ENCODE measurements at places on chromosomes 1 and 21.
A peak's percentile ranks its signal among the peaks of the same experiment; 100 is the strongest.

GRCh38 chr1:228109962-228110488, 926 bp upstream of the MRPL55 start:
- DNase-seq = no peak

- no peak for DNase-seq
Measured at GRCh38 chr21:38534591-38534990, 36.3 kb upstream of the ERG start.

- peak; percentile 45 for DNase-seq
Measured at GRCh38 chr1:169892927-169893644, 610 bp downstream of the SCYL3 start.

DNA sequence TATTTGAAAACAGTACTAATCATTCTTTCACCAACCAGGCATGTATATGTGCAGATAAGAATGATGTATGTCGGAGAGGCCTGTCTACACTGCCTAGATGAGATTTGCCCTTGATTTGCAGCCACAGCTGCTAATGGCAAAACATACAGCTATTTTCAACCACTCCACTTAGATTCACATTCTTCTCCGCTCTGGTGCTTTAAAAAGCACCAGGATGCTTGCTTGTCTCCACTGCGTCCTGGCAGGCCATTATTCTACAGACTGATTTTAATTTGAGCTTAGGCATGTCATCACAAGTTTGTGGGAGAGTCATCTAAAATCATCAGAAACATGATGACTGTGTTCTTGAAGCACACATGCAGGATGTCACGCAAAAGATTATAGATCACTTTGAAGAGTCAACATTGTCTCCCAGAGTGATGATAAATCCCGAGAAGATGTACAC, 119.0 kb upstream of the NRIP1 start:
- no peak for DNase-seq

GRCh38 chr1:80917225-80917624, 883.5 kb upstream of the ADGRL2 start:
- no peak for DNase-seq

- no peak for DNase-seq
Measured at GRCh38 chr1:94401206-94401605, 17.0 kb upstream of the ABCD3 start.

DNA sequence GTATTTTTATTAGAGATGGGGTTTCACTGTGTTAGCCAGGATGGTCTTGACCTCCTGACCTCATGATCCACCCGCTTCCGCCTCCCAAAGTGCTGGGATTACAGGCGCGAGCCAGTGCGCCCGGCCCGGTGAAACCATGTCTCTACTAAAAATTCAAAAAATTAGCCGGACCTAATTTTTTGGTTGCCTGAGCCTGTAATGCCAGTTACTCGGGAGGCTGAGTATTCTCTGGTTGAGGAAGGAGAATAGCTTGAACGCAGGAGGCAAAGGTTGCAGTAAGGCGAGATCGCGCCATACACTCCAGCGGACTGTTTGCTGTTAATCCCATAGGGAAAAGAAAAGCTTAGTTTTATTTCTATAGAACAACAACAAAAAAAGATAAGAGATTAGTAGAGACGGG, 29.9 kb upstream of the HJV start:
- DNase-seq = no peak

GRCh38 chr1:18960409-18960808, 3.9 kb upstream of the IFFO2 start:
- DNase-seq = no peak

DNA sequence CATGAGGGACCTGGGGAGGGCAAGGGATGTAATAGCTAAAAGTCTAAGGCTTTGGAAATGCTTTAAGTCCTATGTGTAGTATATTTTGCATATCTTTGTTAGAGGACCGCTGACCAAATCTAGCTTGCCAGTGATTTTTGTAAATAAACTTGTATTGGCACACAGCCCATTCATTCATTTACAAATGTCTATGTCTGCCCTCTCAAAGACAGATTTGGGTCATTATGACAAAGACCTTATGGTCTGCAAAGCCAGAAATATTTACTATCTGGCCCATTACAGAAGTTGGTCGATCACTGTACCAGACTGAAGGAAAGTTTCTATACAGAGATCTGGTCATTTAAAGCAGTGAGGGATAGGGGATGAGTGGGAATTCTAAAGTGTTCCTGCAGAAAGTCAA, 120.1 kb upstream of the RAVER2 start:
- no peak for DNase-seq

- DNase-seq = no peak
Measured at GRCh38 chr1:206582971-206583706, 29.1 kb downstream of the EIF2D start.

DNA sequence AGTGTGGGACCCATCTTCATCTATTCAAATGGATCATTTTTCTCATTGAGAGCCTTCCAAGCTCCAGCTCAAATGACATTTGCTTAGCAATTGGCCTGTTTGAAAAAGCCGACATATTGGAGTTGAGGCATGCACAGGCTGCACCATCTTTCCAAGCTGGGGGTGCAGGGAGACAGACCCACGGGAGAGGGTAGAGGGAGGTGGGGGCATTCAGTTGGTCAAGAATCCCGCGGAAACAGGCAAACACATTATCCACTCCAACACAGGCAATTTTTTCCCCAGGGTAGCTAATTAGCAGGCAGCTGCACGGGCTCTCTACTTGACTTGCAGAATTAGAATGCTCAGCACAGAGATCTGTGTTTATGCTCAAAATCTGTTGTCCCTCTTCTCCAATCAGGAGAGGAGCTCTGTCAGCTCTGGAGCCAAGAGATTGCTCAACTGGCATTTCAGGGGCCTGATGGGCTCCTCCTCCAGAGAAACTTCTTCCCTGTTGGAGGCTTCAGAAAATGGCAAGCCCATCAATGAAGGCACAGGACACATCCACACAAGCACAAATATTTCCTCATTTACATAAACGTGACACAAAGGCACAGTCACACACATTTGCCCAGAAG, 267.8 kb downstream of the FOXD2 start:
- DNase-seq = no peak

GRCh38 chr1:197737916-197738315, 37.4 kb downstream of the DENND1B start:
- DNase-seq = no peak

DNA sequence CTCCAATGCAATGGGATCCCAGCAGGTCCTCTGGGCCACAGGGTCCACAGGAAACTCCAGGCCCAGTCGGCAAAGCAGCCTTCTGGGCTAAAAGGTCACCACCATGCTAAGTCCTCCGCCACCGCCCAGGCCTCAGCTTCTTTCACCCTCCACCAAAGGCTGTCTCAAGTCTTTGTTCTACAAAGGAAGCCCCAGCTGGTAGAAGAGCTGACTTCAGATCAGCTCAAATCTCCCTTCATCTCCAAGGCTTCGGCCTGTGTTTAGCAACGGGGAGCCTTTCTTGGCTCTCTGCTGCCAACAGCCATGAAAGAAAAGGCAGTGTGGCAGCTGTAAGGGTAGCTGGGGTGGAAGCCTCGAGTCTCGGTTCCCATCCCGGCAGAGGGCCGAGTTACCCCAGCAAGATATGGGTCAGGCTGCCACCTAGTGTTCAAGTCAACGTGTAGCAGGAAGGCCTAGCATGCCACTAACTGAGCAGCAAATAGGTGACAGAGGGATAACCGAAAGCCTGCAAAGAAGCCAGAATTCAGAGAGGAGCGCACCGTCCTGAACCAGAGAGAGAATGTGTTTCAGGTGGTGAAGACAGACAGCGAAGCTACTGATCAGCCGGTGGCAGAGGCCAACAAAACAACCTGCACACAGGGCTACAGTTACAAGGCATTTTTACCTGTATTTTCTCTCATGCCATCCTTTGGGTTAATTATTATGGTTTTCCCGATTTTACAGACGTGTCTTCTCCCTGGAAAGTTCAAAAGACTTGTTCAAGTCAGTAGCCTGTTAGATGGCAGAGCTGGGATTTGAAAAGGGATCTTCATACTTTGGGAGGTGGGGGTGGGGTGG, 26.8 kb upstream of the CRNN start:
- peak; percentile 69 for DNase-seq

- no peak for DNase-seq
Measured at GRCh38 chr1:75797273-75797588, 549 bp downstream of the MSH4 start.

GRCh38 chr1:31374511-31375196, 1.8 kb upstream of the FABP3 start:
- no peak for DNase-seq

DNA sequence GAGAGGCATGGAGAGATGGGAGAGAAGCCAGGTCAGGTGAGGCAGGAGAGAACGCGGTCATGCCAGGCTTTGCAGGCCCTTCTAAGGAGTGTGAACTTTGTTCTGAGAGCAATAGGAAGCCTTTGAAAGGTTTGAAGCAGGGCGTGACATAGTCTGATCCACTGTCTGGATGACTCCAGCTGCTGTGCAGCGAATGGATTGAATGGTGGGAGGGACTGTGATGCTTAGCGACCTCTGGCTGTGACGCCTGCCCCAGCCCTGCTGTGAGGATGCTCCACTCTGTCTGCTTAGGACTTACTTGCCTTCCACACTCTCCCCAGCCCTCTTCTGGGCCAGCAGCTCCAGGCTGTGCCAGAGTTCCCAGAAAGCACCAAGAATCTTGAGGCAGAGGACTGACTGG, 41.8 kb upstream of the POU3F1 start:
- no peak for DNase-seq

DNA sequence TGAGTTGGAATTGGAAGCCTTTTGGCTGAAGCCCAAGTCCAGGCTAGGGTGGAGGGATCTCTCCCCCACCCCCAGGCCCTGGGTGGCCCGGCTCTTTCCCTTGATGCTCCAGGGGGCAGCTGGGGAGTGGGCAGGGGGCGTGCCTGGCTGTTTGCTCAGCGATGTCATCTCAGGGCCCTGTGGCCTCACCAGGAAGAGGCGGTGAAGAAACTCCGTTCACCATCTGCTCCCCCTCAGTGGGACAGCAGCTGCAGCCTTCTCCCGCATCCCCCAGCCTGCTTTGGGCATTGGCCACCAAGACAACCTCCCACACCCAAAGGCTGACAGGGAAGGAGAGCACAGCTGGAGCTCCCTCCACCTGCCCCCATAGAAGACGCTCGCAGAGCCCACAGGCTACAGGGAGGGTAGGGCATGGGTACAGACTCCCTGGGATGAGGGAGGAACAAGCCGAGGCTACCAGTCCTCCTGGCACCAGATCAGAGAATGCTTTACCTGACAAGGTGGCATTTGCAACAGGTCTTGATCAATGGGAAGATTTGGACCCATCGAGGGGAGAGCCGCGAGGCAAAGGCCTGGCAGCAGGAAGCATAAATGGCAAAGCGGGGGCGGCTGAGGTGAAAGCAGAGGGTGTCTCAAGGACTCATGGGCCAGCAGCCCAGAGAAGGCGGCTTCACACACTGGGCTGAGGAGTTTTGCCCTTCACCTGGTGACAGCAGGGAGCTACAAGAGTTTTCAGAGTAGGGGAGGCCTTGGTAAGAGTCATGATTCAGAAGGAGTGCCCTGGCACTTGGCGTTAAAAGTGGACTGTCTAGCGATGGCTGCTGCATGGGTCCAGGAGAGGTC, 6.5 kb upstream of the GUCA2A start:
- no peak for DNase-seq

DNA sequence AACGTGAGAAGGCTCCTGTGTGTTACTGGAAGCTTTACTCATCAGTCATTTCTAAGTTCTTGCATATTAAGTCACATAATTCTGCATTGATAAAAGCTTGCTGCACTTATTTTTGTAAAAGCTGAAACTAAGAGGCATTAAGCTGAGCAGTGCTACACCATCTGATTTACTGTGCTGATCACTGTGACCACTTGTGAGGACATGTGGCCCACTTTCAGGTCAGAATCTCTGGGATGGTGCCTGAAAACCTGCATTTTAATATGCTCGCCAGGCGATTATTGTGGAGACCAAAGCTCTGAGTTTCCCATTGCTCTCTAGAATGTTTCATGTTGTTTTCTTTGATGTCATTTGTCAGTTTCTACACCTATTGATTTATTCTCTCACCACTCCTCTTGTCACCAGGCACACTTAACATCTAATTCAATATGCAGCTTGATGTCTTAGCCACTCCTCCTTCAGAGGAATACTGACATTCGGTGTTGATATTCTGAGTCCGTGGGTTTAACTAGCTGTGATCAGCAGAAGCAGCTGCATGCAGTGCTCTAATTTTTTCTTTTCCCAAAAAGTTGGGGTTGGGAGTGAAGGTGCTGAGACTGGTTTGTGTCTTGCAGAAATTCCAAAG, 85.3 kb downstream of the RAVER2 start:
- no peak for DNase-seq

GRCh38 chr1:173161510-173162221, 45.5 kb downstream of the TNFSF4 start:
- no peak for DNase-seq

- peak; percentile 37 for DNase-seq
Measured at GRCh38 chr1:35691080-35691479, 27.6 kb downstream of the C1orf216 start.

GRCh38 chr1:213131851-213132655, 81.0 kb downstream of the RPS6KC1 start:
- no peak for DNase-seq

- no peak for DNase-seq
Measured at GRCh38 chr1:230340526-230341161, 85.5 kb downstream of the PGBD5 start.

- no peak for DNase-seq
Measured at GRCh38 chr1:235943581-235944114, 76.9 kb upstream of the LYST start.

DNA sequence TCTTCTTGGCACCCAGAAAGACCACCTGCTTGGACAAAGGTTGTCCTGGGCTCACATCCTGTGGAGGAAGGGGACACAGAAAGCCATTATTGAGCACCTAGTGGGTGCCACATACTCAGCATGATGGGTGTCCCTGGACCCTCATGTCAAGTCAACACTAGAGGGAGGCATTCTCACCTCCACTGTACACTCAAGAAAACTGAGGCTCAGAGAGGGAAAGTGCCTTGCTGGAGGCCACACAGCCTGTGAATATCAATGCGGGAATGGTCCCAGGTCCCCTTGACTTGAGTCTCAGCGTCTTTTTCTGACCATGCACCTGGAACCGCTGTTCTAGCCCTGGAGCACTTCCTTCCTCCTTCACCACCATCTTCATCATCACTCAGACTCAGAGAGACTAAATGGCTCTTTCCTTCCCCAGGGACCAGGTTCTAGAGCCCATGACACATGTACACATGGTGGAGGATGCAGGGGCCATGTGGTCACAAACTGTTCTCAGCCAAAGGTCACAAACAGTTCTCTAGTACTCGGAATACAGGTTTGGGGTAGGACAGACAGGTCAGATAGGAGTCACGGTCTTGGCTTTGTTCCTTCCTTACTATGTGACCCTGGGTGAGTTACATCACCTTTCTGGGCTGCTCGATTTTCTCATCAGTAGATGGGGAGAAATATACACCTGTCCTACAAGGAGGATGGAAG, 89.2 kb upstream of the WNT4 start:
- DNase-seq = no peak

- peak; percentile 19 for DNase-seq
Measured at GRCh38 chr1:77948841-77949424, 29.9 kb downstream of the FUBP1 start.

GRCh38 chr1:17640393-17640792, 100.9 kb downstream of the ARHGEF10L start:
- no peak for DNase-seq

DNA sequence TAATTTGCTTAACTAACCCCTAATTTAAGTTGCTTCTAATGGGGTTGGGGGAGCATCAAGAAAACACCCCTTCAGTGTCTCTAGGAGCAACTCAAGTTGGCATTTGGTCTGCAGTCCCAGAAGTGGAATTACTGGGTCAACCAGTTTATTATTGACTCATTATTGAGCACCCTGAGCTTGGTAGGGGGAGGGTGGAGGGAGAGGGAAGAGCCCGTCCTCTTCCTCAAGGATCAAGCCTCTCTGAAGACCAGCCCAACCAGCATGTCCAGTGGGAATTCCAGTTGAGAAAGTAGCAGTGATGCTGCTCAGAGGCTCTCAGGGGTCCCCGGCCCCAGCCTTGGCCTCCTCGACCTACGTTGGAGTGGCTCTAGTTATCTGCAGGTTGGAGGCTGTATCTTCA, 2.1 kb upstream of the PLA2G2F start:
- no peak for DNase-seq
